ENCODE measurements at places on chromosomes 6 and 20. TPM values are rescaled to one million over a fixed set of nuclear protein-coding genes. Genes with fewer than 3 reads are reported as not detected.

- DNase-seq: no peak
Measured at GRCh38 chr6:136923116-136923953, 1.2 kb downstream of the SLC35D3 start.

DNA sequence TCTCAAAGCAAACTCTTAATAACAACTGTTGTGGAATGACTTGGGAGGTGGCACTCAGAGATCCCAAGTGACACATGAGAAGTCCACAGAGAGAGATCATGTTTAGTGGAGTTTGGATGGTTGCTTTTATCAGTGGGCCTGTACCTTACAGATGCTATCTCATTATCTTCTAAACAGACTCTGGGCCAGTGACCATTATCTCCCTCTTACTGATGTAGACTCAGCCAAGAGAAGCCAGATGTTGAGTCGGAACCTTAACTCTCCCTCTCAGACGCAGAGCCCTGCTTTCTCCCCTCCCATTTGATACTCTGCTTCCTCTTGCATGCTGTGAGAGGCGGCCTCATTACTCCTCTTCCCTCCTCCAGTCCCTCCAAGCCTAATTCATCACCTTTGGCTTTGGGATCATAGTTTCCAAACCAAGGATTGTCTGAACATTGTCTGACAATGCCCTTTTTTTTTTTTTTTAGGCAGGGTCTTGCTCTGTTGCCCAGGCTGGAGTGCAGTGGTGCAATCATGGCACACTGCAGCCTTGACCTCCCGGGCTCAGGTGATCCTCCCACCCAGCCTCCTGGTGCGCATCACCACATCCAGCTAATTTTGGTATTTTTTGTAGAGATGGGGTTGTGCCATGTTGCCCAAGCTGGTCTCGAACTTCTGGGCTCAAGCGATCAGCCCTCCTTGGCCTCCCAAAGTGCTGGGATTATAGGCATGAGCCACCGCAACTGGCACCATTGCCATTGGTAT lies 4.5 kb upstream of the DDR1 start:
- DNase-seq: no peak

DNA sequence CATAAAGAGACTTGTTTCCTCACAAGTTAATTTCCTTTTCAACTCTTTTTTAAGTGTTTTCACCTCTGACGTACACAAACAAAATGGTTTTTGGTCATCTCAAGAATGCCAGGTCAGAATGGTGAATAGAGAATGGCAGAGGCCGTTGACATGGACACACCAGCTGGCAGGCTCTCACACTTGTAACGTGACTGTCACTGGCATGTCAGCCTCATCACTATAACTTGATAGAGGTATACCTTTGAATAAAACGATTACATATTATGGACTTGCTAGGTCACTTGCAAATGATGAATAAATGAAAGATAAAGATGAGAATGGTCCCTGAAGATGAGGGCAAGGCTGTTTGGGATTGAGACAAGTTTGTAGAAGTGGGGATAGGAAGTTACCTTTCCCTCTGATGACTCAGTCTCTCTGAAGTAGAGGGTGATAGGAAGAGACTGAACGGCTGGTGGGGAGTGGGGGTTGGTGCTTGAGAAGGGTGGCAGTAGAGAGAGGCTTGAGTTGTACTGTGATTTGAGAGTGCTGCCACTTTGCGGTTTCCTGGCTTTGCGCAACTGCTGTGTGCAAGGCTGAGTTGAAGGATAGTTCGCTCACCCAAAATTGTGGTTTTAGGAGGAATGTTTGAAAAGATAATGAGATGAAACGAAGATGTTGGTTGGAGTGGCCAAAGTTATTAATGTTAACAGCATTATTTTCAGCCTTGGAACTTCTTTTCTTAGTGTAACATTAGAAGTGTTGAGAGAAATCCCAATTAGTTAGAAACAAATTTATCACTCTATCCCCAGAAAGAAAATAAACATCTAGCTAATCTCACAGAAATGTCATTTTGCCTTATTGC lies 30.3 kb downstream of the TBPL1 start:
- peak; percentile 13 for DNase-seq

- DNase-seq: no peak
Measured at GRCh38 chr6:89605861-89606260, 32.7 kb downstream of the LYRM2 start.

- DNase-seq: no peak
Measured at GRCh38 chr20:10259166-10259565, 40.5 kb downstream of the SNAP25 start.

DNA sequence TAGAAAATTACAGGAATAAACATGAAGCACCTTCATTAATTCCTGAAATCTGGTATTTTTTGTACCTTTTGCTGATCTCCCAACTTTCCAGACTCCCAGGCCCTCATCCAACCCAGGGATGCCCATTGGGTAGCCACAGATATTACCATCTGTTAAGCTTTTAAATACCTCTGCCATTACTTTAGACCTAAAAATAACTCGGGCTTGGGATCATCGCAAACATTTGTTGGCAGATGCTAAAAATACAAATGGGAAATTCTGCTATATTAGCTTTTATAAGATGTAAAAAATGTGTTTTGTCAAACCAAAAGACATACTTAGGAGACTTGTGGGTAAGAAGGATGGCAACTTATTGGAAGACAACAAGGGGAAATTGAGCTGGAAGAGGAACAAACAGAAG lies 376.1 kb downstream of the CENPW start:
- DNase-seq: no peak

- DNase-seq: no peak
Measured at GRCh38 chr20:22020201-22020600, 314.7 kb downstream of the PAX1 start.

GRCh38 chr6:142732790-142733189 lies 212.2 kb downstream of the HIVEP2 start:
- no peak for DNase-seq

DNA sequence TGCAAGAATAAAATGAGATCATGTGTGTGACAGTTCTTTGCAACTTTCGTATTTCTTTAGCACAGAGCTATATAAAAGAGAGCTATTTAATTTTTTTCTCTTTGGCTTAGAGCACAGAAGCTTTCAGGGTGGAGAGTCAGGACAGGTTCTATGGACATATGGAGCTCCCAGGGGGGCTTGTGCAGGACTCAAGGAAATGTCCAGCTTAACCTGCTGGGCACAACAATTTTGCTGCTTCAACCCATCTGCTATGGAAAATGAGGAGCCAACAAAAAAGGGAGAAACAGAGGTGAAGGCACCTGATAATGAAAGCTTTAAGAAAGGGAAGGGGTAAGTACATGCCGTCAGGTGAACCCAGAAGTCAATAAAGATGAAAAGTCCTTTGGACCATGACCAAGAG lies 5.1 kb upstream of the SNAP25 start:
- no peak for DNase-seq

- DNase-seq: no peak
Measured at GRCh38 chr6:70424291-70424690, 11.0 kb downstream of the FAM135A start.

GRCh38 chr6:104325341-104326172 lies 534.2 kb downstream of the HACE1 start:
- no peak for DNase-seq

GRCh38 chr20:25592135-25592852 lies 7.0 kb upstream of the NINL start:
- no peak for DNase-seq

DNA sequence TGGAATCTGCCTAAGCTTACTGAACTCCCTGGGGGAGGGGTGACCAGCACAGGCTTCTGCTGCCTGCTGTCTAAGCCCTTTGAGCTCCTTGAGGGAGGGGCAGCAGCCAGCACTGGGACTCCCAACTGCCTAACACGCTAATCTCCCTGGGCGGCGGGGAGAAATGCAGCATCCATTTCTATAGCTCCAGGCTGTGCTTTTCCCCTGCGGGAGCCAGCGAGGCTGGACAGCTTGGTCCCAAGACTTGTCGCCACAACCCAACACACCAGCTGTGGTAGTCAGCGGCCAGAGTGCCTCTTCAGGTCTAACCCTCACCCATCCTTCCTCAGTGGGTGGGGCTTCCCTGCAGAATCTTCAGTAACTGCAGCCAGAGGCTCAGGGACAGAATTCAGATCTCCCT lies 64.6 kb downstream of the VGLL2 start:
- no peak for DNase-seq

DNA sequence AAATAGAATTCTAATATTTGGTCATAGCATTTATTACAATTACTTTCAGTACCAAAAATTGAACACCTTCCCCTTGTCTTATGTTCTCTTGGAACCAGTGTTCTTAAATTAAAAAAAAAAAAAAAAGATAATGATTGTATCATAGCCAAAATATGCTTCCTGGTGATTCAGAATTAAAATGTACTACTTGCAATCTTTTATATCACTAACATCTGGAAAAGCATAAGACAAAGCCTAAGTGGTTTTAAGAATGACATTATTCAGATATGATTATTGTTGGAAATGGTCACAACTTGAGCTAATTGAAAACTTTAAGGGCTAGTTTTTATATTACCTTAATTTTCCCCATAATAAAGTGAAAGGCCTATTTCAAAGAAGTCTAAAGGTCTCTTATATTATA lies 493.3 kb upstream of the MARCKS start:
- DNase-seq: no peak

DNA sequence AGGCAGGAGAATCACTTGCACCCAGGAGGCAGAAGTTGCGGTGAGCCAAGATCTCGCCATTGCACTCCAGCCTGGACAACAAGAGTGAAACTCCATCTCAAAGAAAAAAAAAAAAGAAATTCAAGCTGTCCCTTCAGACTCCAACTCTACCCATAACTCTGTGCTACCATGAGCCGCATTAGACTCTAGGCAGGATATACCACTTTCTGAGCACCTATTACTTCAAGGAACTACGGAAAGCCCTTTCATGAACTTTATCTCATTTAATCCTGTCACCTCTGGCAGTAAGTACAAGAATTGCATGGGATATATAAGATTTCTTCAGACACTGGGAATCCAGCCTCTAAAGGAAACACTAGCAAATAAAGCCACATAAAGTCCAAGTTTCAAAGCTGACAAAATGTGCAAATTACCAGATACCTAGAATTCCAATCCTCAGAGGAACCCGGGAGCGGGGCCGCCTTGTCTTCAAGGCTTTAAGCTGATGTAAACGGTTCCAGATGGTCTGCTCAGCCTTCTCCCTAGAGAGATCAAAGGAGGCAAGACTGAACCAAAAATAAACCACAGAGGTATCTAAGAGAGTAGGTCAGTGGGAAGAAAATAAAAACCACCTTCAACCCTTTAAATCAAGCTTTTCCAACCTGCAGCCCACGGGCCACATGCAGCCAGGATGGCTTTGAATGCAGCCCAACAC lies 9.4 kb downstream of the CDK5RAP1 start:
- DNase-seq: no peak

DNA sequence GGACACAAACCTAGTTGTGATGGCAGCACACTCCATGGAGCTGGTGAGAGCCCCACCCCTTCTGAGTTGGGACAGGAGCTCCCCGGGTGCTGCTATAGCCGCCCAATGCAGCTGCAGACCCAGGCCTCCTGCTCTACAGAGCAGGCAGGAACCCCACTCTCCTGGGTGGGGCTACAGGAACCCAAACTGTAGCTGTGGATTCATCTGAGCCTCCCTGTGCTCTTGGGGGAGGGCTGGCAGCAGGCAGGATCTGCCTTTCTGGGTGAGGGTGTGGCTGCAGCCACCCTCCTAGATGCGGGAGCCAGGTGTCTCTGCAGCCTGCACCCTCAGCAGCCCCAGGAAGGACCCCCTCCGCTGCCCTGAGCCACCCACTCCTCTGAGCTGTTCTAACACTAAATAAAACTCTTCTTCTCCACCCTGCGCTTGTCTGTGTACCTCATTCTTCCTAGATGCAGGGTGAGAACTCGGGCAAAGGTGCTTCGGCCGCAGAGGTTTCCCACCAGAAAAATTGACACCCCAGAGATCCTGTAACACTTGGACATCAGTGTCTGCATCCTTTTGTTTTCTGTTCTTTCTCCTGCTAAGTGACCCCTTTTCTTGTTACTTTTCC lies 55.2 kb upstream of the KIF13A start:
- DNase-seq: no peak

GRCh38 chr20:23568320-23568970 lies at the start of gene CST9L:
Gene CST9L (minus strand): TSS chr20:23568484. CDS start chr20:23568450, 34 bp downstream.
- DNase-seq: no peak

DNA sequence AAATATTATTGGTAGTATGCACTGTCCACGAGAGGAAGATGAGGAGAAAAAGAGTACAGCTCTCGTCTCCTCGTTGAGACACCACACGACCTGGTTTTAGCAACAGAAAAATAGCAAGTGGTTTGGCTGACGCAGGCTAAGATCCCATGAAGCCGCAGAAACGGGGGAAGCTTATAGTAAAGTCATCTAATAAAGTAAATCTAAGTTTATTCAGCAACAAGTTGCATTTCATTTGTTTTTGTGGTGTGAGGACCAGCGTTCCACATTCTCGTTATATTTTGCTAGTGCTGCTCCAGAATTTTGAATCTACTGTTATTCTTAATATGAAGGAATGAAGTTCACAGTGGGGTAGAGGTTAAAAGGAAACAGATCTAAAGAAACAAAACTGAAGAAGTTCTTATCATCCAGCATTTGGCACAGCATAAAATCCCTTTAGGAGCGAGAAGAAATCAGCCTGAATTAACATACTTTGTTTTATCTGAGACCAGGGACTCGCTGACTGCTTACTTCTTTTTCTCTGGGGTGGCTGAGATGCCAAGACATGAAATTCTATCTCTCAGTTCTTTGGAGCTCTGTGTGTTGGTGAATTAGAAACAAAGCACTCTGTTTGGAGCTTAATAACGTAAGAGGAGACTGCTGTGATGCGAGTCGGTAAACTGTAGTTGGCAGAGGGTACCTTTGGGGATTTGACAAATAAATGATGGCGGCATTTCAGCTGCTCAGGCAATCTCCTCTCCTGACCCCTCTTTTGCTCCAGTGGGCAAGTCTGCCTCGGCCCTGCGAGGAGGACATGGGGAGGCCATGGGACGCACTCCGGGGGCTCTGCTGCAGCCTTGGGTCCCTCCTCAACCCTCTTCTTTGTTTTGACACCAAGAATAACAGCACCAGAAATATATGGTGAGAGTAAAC lies 24.9 kb upstream of the IRF4 start:
- DNase-seq: no peak

GRCh38 chr6:24775520-24776058 lies 852 bp downstream of the GMNN start:
- DNase-seq: peak; percentile 11

Gene C6orf141
- not detected for total RNA-seq

Gene MEA1
- 26.3 TPM for total RNA-seq

Gene NKX2-4
- total RNA-seq: not detected

Gene ARFGEF3
- total RNA-seq: 0.03 TPM

Gene CITED2
- total RNA-seq: 170 TPM

Gene EPB41L1
- 0.23 TPM for total RNA-seq

Gene TUBB1
- total RNA-seq: 483 TPM

Gene TAP1
- total RNA-seq: 119 TPM

Gene RBPJL
- not detected for total RNA-seq

Gene TRIM10
- not detected for total RNA-seq

Gene PDYN
- not detected for total RNA-seq

Gene SRSF12
- total RNA-seq: not detected
